ENCODE measurements at places on chromosomes 4 and X.

DNA sequence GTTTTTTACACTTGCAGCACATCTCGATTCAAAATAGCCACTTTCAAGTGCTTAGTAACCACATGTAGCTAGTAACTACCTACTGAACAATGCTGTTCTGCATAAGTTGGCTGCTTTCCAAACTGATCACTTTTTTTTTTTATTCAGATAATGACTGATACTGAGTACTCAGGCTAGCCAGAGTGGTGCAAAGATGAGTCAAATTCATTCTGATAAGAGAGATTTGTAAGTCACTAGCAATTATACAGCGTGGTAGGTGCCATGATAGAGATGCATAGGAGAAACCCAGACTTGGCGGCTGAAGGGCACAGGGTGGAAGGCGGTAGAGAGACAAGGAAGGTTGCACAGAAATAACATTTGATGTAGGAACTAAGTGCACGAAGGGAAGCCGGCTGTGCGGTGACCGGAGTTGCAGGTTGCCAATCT lies 357 bp upstream of the IGBP1 start:
- DNase-seq: no peak

DNA sequence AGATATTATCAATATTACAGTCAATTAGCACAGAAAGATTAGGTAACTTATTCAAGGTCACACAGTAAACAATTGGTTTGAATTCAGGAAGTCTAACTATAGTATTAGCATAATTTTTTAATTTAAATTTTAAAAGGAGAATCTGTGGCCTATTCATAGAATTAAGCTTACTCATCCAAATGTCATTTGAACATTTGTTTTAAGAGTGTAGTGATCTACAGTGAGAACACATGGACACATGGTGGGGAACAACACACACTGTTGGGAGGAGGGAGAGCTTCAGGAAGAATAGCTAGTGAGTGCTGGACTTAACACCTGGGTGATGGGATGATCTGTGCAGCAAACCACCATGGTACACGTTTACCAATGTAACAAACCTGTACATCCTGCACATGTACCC lies 48.3 kb downstream of the MEPE start:
- no peak for DNase-seq

- no peak for DNase-seq
Observed at GRCh38 chr4:16263056-16263455, 36.8 kb upstream of the TAPT1 start.

- no peak for DNase-seq
Observed at GRCh38 chrX:2549876-2550275, 49.1 kb upstream of the DHRSX start.

- no peak for DNase-seq
Observed at GRCh38 chrX:2578864-2579263, 78.1 kb upstream of the DHRSX start.

DNA sequence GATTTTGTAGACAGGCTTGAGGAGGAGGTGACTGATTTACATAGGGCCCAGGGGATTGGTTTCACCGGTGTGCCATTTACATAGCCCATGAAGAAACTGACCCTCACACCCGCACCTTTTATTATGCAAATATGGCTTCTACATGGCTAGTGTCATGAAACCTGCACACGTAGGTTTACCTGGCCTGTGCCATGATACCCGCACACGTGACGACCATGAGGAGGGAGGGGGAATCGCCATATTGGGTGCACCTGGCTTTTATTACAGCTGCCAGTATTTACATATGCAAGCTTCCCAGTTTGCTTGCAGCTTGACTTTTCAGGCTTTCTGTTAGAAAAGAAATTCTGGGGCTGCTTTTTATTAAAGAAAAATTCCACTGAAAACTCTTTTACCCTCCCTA lies 359.7 kb downstream of the ADAM29 start:
- DNase-seq: no peak

GRCh38 chr4:180449395-180449956 lies 1793.7 kb upstream of the TENM3 start:
- DNase-seq: peak; percentile 51

DNA sequence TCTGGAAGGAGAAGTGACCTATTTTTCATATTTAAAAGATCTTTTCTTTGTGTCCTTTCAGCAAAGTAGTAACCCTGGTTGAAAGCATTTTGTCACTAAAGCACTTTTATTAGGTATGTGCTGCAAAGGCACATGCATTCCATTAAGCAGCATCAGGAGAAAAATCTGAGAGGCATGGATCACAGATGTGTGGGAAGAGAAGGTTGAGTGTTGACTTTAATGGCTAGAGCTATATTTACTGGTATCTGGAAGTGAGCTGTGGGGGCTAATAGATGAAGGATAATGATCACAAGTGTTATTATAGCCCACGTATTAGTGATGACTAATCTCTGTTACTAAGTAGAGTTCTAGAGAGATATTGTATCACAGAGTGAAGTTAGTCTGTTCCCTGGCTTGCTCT lies 1520.7 kb downstream of the ARAP2 start:
- DNase-seq: no peak

DNA sequence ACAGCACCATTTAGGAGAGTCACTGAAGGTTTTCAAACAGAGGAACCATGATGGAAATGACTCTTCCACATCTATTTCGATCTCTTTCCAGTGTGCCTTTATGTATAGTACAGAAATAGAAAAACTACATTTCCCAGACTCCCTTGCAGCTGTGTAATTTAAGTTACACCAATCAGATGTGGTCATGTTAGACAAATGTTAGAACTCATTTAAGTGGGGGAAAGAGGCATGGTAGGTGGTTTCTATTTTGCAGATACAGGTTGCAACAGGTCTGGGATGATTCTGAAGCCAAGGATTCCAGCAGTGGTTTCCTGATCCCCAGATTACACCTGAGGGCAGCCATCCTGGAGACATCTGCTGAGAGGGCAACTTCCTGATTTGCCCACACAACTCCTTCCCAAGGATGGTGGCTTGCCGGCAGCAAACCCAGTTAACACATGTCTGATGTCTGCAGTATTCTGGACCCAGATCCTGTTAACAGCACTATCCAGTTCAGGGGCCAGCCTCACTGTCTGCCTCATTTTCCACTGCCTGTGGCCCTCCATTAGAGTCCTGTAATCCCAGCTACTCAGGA lies 38.7 kb upstream of the PDK3 start:
- no peak for DNase-seq

GRCh38 chrX:80316526-80316925 lies 103.7 kb upstream of the TENT5D start:
- DNase-seq: no peak

- DNase-seq: no peak
Observed at GRCh38 chr4:6197433-6198174, 2.7 kb downstream of the JAKMIP1 start.

DNA sequence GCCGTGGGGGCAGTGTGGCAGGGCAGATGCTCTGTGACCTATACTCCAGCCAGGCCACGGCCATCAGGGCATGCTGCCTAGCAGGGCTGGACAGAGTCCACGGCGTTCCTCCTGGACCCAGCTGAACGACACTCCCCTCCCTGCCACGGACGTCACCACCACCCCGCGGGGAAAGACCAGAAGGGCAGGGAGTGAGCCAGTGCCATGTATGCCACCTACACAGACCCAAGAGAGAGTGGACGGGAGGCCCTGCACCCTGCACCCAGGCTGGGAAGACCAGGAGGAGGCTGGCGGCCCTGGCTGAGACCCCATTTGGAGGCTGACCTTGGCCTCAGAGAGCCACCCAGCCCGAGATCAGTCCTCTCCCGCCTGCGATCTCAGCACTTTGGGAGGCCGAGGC lies 101.9 kb downstream of the FAM53A start:
- no peak for DNase-seq

- DNase-seq: no peak
Observed at GRCh38 chrX:151225843-151226242, 49.5 kb downstream of the GPR50 start.

DNA sequence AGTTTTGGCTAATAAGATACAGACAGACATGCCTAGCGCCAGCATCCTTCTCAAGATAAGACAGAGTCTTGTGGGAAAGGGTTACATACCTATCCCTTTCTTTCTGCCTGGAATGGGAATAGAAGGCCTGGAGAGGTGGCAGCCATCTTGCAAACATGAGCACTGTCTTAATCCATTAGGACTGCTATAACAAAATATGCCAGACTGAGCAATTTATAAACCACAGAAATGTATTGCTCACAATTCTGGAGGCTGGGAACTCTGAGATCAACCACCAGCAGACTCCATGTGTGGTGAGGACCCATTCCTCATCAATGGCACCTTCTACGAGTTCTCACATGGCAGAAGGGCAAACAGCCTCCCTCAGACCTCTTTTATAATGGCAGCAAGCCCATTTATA lies 26.5 kb upstream of the NEIL3 start:
- DNase-seq: no peak

DNA sequence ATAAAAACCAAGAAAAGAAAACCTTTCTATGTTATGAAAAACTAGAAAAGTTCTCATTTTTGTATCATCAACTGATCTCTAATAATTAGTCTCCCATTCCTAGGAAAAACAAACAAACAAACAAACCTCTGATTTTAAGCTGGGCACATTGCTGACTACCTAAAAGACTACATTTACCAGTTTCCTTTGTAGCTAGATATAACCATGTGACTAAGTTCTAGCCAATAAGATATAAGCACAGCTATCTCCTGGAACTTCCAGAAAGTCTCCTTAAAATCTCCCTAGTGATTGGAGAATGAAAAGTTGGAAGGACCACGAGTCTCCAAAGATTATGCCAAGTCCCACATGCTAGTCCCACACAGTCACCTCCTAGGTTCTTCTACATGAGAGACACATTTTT lies 108.9 kb downstream of the NR3C2 start:
- DNase-seq: no peak

DNA sequence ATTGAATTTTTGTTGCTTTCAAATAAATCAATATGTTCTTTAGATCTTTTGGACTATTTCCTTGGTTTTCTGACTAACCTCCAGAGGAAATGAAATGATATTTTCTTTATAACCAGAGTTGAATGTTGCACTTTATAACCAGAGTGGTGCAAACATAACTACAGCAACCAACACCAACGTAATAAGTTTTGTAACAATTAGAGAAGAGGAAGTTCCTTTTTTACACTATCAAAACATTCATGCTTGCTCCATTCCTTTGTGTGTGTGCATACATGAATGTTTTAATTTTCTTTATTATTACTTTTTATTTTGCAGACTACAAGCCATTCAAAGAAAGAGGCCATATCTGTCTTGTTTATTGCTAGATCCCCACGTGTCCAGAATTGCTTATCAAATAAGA lies 193.0 kb upstream of the PPP3CA start:
- no peak for DNase-seq

DNA sequence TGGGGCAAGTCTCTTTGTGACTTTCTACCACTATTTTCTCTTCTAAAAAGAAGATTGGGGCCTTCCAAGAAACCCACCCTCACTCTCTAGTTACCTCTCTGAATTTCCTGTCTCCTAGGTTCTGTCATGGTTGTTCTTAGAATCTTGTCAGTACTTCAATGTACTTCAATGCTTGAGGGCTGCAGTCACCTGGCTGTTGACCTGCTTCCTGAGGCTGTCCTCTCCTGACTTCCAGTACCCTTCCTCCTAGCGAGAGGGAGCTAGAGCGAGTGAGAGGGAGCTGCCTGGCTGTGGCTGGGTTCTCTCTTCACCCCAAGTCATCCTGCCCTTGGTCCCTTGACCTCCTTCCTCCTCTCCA lies 17.7 kb downstream of the CD99L2 start:
- DNase-seq: no peak

- DNase-seq: no peak
Observed at GRCh38 chrX:153513265-153513664, 4.2 kb upstream of the ATP2B3 start.

DNA sequence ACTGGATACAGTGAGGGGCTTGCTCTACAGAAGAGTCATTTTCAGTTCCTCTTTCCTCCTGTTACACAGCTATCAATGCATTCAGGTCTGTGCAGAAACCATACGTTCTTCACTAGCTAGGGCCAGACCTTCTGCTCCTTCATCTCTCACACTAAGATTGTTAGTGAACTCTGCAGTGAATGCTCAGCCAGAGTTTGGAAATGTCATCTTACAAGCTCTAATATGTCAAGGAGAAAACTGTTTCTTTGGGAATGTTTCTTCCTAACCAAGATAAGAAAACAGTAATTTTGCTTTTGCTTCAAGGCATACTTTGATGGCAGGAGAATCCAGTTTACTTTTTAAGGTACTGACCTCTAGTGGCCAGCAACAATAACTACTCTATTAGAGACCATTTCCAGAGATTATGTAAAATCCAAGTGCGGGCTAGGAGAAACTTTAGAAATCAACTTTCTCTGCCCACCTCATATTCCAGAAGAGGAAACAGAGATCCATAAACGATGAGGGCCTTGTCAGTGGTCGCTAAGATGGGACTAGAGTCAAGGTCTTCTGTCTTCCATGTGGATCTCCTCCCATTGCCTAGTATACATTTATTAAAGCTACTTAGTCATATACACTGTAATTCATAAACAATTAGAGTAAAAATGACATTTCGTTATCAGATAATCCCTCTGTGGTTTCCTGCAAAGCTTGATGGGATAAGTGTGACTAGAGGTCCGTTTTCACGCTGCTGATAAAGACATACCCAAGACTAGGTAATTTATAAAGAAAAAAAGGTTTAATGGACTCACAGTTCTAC lies 12.1 kb upstream of the CC2D2A start:
- no peak for DNase-seq

DNA sequence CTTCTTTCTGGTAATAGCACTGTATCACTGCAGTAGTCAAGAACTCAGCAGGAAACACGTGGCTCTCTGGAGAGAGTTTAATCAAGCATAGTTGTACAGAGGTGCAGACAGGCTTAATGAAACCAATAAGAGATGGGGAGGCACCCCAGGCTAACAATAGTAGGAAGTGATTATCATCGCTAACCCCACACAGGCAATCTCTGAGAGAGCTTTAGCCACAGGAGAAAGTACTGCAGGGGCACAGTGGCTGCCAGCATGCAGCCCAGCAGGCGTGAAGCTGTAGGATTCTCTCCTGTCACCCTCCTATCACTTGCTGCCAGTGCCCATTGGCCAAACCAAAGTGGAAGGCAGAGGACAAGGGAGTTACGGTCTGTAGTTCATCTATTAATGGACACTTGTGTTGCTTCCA lies 450.0 kb upstream of the RASGEF1B start:
- DNase-seq: no peak

GRCh38 chrX:40153345-40154249 lies 55.8 kb upstream of the BCOR start:
- no peak for DNase-seq

DNA sequence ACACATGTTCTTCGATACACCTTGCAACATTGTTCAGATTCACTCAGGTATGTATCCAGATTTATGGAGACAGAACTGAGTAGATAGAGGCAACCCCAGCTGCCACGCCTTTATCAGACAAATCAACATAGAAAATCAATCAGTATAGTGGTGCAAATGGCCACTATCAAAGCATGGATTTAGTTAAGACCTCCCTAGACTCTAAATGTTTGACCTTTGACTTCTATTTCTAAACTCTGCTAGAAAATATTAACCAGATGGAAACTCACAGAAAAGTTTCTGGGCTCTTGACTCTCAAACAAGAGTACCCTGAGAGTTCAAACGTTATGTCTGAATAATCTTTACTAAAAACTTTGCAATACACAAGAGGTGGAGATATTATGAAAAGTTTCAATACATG lies 411.5 kb downstream of the IQCM start:
- no peak for DNase-seq
